ENCODE measurements at places on chromosomes 16 and 17. TPM values are rescaled to one million over a fixed set of nuclear protein-coding genes. Genes with fewer than 3 reads are reported as not detected.

Gene KRTAP9-2
- total RNA-seq: not detected

Gene TNK1
- under 0.01 TPM for total RNA-seq

Gene EVPL
- total RNA-seq: 0.12 TPM

Gene SLC7A5
- 41.1 TPM for total RNA-seq

Gene C16orf87
- total RNA-seq: 8.5 TPM

Gene ABCA8
- total RNA-seq: 7.6 TPM

Gene TRAPPC1
- 46.6 TPM for total RNA-seq

Gene PIK3R6
- not detected for total RNA-seq

Gene COX6A2
- total RNA-seq: not detected

Gene TEKT5
- total RNA-seq: not detected

Gene NKD1
- under 0.01 TPM for total RNA-seq

Gene SULT1A2
- total RNA-seq: under 0.01 TPM

Gene OR2C1
- 0.25 TPM for total RNA-seq

Gene MYH1
- total RNA-seq: not detected

Gene DNAI2
- not detected for total RNA-seq

Gene PRSS33
- total RNA-seq: not detected

Gene ACTG1
- total RNA-seq: 7,210 TPM

Gene NHLRC4
- 2.0 TPM for total RNA-seq

Gene PRAC1
- not detected for total RNA-seq

Gene NDRG4
- 12.1 TPM for total RNA-seq

Gene VASN
- 94.3 TPM for total RNA-seq

Gene PPP1R27
- total RNA-seq: not detected

Gene LSM12
- total RNA-seq: 28.9 TPM

Gene KRTAP4-6
- total RNA-seq: not detected

Gene FBXW10
- total RNA-seq: 0.12 TPM

Gene CRYM
- 4.4 TPM for total RNA-seq

Gene TNS4
- total RNA-seq: not detected

Gene ZNF785
- 7.5 TPM for total RNA-seq

Gene KRT24
- total RNA-seq: not detected

Gene ZNF646
- 15.1 TPM for total RNA-seq

Gene DOC2A
- 0.22 TPM for total RNA-seq

Gene ITGAX
- 1.2 TPM for total RNA-seq

Gene DCXR
- total RNA-seq: 55.2 TPM

Gene TBX2
- 21.0 TPM for total RNA-seq

Gene GCGR
- not detected for total RNA-seq

Gene NR1D1
- 3.3 TPM for total RNA-seq

Gene KRT28
- total RNA-seq: not detected

Gene NRN1L
- total RNA-seq: not detected

Gene ASPA
- total RNA-seq: 0.77 TPM

Gene SDR42E2
- total RNA-seq: not detected

Gene SETD1A
- total RNA-seq: 6.6 TPM

Gene TMEM114
- total RNA-seq: not detected

Gene SMPD3
- 0.12 TPM for total RNA-seq

Gene CBX1
- total RNA-seq: 92.6 TPM
